ENCODE measurements at places on chromosomes 5 and 9. TPM values are rescaled to one million over a fixed set of nuclear protein-coding genes. Genes with fewer than 3 reads are reported as not detected.

Gene GLE1
- 55.7 TPM for total RNA-seq

Gene TPPP
- total RNA-seq = 0.20 TPM

Gene TUSC1
- not detected for total RNA-seq

Gene CACFD1
- 0.38 TPM for total RNA-seq

Gene SEPTIN8
- 57.3 TPM for total RNA-seq

Gene ELAVL2
- total RNA-seq = not detected

Gene TXNDC15
- 50.0 TPM for total RNA-seq

Gene PCDHGB7
- total RNA-seq = not detected

Gene MTAP
- total RNA-seq = 44.9 TPM

Measured in activated CD8-positive, alpha-beta memory T cell treated with anti-CD3 and anti-CD28 coated beads, Interleukin-2, amount 10 ng/mL, durations not matched to agents 7 days and 5 days (primary cell).